ENCODE measurements at places on chromosomes 2 and 18.

- DNase-seq: no peak
These were observed 175.0 kb downstream of the ALPK2 start for GRCh38 chr18:58453913-58454317.

DNA sequence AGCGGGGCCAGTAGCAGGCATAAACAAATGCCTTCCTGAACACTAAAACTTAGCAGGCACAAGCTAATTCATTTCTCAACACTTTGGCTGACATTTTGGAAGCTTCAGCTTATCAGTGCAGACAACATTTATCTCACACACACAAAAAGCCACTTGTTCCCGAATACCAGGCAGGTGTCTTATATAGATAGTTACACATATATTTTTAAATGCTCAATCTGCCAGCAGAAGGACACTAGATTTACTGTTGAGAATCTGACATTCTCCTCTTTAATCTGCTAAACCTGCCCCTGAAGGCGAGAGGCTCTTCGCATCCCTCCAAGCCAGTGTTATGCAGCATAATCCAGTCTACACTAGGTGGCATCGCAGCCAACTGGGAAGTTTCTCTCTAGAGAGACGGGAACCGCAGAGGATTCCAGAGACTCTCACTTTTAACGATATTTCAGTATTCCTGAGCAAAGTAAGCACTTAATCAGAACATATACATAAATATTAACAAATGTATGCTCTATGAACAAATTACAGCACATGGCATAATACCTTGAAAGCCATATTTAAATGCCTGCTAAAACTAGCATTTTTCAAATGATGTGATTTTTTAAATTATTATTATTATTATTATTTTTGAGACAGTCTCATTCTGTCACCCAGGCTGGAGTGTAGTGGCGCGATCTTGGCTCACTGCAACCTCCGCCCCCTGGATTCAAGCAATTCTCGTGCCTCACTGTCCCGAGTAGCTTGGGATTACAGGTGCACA, 90.2 kb upstream of the SCG2 start:
- no peak for DNase-seq

DNA sequence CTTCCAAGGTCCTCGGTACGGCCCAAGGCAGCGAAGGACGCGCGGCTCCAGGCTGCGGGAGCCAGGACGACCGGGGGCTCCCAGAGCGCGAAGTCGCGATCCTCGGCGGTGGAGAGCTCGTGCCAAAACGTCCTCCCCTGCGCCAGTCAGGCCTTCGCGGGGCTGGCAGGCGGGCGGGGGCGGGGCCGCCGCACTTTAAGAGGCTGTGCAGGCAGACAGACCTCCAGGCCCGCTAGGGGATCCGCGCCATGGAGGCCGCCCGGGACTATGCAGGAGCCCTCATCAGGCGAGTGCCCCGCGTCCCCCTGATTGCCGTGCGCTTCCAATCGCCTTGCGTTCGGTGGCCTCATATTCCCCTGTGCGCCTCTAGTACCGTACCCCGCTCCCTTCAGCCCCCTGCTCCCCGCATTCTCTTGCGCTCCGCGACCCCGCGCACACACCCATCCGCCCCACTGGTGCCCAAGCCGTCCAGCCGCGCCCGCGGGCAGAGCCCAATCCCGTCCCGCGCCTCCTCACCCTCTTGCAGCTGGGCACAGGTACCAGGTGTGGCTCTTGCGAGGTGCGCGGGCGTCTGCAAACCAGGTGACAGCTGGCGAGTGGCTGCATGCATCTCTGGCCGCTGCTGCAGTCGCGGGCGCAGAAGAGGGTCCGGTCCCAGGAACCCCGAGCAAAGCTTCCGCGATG, at the start of gene CIDEA:
TSS of gene CIDEA (plus strand) at position 226 of the 684 bp plus-strand sequence. CDS start at position 249, 23 bp downstream.
- DNase-seq: no peak

DNA sequence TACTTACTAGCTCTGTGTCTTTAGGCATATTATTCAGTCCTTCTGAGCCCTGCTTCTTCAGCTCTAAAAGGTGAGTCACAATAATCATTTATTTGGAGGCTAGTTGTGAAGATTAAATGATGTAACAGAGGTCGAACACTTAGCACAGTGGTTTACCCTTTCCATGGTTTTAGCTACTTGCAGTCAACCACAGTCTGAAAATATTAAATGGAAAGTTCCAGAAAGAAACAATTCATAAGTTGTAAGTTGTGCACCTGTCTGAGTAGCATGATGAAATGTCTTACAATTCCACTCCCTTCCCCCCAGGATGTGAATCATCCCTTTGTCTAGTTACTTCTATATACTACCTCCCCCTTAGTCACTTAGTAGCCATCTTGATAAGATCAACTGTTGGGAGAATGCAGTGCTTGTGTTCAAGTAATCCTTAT, 217.6 kb upstream of the THUMPD2 start:
- no peak for DNase-seq

- no peak for DNase-seq
These were observed 42.9 kb downstream of the TMEFF2 start for GRCh38 chr2:192151853-192152252.

DNA sequence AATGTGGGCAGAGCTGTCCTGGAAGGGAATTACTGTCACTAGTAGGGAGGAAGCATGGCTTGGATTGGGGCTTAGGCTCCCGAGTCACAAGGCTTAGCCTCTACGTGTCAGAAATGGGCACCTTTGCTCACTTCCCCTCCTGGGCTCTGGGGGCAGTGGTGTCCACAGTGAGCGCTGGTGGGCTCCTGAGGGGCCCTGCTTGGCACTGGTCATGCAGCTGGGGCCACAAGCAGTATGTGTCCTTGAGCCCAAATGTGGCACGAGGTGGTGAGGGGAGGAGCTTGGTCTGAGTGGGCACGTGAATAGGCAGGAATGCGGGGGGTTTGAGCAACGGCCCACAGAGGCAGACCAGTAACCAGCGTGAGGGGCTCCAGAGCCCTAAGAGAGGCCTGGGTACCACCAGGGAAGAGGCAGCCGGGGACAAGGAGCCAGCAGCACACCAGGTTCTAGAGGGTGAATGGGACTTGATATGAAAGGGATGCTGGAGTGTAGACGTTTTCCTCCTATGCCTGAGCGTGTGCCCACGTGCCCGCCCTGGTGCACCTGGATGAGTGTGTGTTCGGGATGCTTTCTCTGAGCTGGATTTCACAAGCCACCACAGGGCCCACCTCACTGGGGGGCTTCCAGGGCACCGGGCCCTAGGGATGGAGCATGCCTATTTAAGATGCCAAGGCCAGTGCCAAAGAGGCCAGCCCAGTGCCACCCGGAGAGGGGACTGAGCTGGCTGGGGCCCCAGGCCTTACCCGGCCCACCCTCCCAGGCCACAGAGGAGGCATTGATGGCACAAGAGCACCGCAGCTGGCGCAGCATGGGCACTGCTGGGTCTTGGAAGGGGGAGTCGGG, 22.8 kb upstream of the PTMA start:
- no peak for DNase-seq

DNA sequence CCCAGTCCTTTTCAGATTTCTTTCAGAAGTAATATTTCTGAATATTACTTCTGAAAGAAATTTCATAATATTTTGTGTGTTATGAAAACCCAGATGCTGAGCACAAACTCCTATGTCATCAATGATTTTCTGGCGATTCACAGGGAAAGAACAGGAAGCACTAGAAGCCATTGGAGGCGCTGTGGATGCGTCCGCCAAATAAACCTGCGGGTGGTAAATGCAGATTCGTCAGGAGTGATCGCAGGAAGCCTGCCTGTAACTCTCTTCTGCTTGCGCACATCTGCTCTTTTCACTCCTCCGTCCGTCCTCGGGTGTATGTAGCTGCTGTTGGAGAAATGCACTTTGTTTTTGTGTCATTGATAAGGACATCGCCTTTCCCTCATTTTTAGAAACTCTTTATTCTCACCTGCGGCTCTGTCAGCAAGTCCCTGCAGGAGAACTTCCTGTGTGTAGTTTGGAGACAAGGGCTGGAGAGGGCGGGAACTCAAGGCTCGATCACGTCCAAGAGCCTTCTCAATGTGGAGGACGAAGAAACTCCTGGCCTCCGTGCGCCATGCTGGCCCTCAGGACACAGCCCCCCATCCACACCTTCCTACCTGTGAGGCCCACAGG, 483.8 kb downstream of the GALR1 start:
- DNase-seq: no peak

DNA sequence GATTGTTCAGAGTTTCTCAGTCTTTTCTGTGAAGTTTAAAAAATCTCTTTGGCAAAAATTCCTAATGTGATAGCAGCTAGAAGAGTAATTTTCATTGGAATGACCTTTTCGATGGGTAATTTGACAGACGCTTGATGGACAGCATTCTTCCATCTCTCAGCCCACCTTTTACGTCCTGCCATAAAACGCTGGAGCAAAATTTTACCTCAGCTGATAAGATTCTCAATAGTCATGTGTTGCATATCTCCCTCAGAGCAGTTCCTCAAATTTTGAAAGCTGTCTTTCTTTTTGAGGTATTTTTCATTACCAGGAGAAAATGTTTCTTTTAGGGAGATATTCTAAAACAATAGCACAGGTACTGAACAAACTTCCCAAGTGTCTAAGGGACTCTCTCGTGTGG, 441.4 kb downstream of the PARD3B start:
- no peak for DNase-seq

DNA sequence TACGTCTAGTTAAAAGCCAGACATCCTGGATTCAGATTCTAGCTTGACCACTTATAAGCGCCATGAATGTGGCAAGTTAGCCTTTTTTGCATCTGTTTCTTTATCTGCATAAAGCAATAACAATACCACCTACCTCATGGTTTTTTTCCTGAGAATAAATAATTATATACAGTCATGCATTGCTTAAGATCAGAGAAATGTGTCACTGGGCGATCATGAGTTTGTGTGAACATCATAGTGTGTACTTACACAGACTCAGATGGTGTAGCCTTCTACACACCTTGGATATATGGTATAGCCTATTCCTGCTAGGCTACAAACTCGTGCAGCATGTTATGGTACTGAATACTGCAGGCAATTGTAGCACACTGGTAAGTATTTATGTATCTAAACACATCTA, 84.7 kb upstream of the PELI1 start:
- no peak for DNase-seq

DNA sequence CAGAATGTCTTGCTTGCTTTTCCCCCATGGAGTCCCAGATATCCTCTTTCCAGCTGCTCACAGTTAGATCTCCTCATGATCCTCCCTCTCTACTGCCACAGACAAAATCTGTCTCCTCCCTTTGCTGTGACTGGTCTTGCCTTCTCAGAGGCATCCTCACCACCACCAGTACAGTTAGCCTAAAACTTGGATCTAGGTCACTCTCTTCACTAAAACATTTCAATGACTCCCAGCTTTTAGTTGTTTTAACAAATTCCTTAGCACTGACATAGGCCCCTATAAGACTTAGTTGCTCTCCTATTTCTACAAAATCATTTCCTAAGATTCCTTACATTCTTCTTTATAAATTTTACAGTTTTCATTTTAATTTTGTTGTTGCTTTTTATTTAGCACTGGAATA, 734.2 kb upstream of the CHAC2 start:
- no peak for DNase-seq

DNA sequence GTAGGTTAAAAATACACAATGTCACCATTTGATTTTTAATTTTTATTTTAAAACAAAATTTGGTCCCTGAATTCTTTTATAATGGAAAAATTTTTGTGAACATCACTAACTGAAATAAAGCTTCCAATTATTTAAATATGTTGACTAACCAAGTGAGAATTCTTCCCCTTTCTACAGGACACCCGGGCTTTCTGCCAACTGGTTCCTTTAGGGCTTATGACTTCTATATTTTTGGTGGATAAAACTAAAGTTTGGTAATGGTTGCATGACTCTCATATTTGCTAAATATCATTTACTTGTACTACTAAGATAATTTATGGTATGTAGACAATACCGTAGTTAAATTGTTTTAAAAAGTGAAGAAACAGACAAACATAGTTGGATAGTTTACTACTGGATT, 291.0 kb upstream of the DOK6 start:
- DNase-seq: no peak

- no peak for DNase-seq
These were observed 115.6 kb downstream of the PPP1R1C start for GRCh38 chr2:182101263-182101662.

DNA sequence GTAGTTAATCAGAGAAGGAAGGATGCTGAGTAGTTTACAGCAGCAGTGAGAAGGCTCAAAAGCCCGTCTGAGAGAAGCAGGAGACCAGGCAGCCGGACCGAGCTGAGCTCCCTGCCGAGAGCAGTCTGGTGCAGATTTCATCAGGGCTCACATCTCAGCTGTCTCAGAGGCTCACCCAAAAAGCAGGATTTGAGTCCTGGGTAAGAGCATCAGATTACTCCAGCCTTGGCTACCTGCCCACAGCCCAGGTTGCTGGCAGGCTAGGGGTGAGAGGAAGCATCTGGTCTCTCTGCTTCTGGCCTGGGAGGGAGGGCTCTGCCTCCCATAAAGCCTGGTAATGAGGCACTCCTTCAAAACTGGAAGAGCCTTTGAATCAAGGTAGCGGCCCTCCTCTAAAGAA, 140.5 kb downstream of the ST6GAL2 start:
- DNase-seq: no peak

DNA sequence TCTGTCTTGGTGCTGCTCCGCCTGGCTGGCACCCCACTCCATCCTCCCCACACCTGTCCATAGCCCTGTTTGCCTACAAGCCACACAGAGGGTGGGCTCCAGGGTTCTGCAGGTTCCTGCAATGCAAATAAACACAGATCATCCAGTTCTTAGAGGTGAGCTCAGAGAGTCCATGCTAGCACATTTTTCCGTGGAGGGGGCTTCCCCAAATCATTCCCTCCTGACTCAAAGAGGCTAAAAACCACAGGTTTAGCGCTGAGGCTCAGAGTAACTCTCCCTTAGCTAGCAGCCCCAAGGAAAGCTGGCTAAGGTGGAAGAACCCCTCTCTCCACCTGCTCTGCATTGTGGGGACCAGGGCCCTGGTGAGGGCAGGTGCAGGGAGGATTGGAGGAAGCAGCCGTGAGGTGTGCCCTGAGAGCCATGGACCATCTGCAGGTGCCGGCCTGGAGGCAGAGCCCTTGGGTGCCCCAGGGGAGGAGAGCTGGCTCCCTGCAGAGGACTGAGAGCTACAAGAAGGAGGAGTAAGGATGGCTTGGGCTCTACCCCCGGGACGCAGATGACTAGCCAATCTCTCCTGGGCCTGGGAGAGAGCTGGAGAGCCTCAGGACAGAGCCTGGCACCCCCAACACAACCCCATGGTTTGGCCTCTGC, 23.8 kb upstream of the TEX44 start:
- no peak for DNase-seq

- no peak for DNase-seq
These were observed 9.4 kb upstream of the CAVIN2 start for GRCh38 chr2:191856111-191856876.

DNA sequence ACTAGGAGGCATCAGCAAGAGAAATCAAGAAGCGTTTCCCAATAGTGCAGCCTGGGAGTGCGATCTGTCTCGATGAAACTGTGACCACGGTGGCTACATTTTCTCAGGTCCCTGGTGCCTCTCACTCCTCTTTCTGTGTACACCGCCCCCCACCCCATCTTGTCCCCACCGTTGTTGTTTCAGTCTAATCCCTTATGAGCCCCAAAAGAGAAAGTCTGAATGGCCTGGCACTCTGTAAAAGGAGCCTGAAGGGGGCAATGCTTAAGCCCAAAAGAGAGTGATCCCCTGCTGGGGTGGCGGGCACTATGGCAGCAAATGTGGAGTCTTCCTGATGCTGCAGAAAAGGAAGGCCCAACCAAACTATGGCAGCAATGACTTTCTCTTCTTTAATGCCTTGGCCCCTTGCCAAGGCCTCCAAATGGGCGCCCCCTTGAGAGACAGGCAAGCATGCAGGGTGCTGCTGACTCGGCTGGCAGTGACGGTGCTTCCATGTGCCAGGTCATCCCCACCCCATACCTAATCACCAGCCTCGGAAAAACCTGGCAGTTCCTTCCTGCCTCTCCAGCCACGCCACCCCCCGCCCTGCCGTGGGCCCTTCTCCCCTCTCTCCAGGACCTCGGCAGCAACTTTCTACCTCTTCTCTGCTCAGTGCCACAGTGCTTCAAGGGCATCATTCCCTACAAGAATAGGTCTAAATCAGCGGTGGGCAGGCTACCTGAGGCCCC, 123.0 kb downstream of the CYP26B1 start:
- DNase-seq: no peak

All from activated CD8-positive, alpha-beta memory T cell treated with anti-CD3 and anti-CD28 coated beads, Interleukin-2, amount 50 U/mL, for 4 hours (primary cell).